NCI-H2029 treated with DMSO at 0.1 percent for 48 hours (cell line): ENCODE measurements at places on chromosomes 1 and 21.

- no peak for DNase-seq
Measured at GRCh38 chr21:44994695-44995342, 55.0 kb downstream of the SLX9 start.

DNA sequence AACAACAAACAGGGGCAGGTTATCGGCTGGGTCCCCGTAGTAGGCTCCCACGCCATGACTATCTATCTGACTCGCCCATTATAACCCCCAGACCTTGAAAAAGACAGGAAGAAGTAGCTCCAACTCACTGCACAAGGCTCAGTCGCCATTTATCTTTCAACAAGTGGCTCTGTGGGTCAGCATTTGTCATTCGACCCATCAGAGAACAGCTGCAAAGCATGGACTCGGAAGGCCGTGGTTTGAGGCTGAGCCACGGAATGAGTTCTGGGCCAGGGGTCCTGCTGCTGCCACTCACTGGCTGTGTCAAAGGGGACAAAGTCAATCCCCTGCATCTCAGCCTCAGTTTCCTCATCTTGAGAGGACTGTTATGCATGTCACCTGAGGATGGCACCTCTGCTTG, 131.0 kb downstream of the DMRTA2 start:
- no peak for DNase-seq

- no peak for DNase-seq
Measured at GRCh38 chr1:28247612-28248272, 11.6 kb upstream of the SESN2 start.

GRCh38 chr21:41559658-41560631, 52.0 kb upstream of the TMPRSS2 start:
- DNase-seq = no peak

- DNase-seq = no peak
Measured at GRCh38 chr1:173243300-173243699, 36.2 kb upstream of the TNFSF4 start.

- DNase-seq = no peak
Measured at GRCh38 chr1:205530116-205530515, 25.6 kb downstream of the CDK18 start.
